Esophagus mucosa (tissue), 1 donor: ENCODE measurements at places on chromosomes 2 and 18. TPM values are rescaled to one million over a fixed set of nuclear protein-coding genes. Genes with fewer than 3 reads are reported as not detected.
A peak's percentile ranks its signal among the peaks of the same experiment; 100 is the strongest.

The RGPD8 gene
- total RNA-seq, result 3.5 TPM

The ZAP70 gene
- 0.76 TPM for total RNA-seq

The PLCD4 gene
- total RNA-seq, result 5.7 TPM

The SLC9A4 gene
- total RNA-seq, result 0.08 TPM

The TDRD15 gene
- not detected for total RNA-seq

The PLEKHH2 gene
- 1.6 TPM for total RNA-seq

The M1AP gene
- 1.6 TPM for total RNA-seq

The DNAH7 gene
- total RNA-seq, result 0.12 TPM

The FSHR gene
- not detected for total RNA-seq

The CCL20 gene
- 2.8 TPM for total RNA-seq

The MSTN gene
- total RNA-seq, result 0.08 TPM

The MYL12A gene
- total RNA-seq, result 241 TPM

The FRZB gene
- 0.32 TPM for total RNA-seq

The FIGLA gene
- total RNA-seq, result not detected

The FAM228B gene
- 5.7 TPM for total RNA-seq

DNA sequence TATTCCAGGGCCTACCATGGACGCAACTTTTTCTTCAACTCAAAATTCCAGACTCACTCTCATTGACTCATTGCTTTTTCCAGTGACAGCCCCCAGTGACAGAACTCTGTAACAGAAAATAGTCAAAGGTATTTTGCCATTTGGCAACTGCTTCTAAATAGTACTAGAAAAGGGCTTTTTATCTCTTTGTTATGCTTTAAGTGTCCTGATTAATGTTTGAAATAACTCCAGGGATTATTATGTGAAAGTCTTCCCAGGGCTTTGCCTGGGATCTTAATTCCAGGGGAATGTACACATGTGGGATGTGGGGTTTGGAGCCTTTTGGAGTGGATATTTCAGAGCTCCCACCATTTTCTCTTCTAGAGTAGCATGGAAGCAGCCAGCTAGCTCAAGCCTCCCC lies 198.8 kb downstream of the KCNS3 start:
- ATAC-seq, result no peak

GRCh38 chr18:69982417-69982816 lies 34.7 kb upstream of the CD226 start:
- no peak for ATAC-seq

- ATAC-seq, result no peak
These were observed 91.2 kb downstream of the POU3F3 start for GRCh38 chr2:104945121-104945520.

DNA sequence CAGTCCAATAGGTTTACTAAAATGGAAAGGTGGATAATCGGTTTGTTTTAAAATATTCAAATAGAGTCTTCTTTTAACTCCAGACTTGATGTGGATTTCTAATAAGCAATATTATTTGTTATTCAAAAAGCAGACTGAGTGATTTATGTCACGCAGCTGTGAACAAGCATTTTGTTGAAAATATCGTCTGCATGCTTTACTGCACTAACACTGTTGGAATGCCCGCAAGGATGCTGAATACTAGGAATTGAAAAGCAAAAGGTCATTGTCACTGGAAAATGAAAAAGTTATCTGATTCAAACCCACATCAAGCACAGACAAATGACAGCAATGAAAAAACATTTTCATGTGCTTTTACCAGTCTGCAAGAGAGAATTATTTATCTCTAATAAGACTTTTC lies 31.1 kb downstream of the CHN1 start:
- ATAC-seq, result no peak

GRCh38 chr2:170643346-170643745 lies 71.8 kb upstream of the SP5 start:
- peak; percentile 64 for ATAC-seq

GRCh38 chr2:204343685-204344084 lies 201.6 kb upstream of the PARD3B start:
- no peak for ATAC-seq

GRCh38 chr2:236238751-236239150 lies 25.5 kb downstream of the ASB18 start:
- no peak for ATAC-seq

DNA sequence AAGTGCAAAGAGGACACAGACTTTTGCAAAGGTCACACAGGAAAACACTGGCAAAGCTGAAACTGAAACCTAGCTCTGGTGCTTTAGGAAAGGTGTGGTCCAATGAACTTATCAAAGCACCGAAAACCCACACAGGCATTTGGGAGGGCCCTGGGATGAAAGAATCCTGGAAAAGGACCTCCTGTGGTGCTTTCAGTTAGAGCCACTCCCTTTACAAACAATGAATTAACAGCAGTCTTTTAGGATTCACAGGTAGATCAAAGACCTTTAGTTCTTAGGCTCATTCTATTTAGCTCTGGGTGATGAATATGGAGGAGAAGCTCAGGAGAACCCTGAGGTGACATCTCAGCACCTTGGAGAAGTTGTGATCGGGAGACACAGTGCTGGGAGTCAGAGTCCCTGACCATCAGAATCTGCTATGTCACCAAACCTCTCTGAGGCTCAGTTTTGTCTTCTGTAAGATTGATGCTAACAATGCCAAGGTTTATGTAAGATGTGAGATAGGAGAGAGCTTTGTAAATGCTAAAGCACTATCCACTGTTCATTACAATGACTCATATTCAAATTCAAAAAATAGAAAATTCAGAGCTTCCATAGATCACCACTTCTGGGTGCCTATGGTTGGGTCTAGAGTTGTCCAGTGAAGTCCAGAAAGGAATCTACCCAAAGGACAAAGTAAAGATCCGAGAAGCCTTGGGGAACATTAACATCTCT lies 39.3 kb downstream of the VSNL1 start:
- peak; percentile 78 for ATAC-seq

DNA sequence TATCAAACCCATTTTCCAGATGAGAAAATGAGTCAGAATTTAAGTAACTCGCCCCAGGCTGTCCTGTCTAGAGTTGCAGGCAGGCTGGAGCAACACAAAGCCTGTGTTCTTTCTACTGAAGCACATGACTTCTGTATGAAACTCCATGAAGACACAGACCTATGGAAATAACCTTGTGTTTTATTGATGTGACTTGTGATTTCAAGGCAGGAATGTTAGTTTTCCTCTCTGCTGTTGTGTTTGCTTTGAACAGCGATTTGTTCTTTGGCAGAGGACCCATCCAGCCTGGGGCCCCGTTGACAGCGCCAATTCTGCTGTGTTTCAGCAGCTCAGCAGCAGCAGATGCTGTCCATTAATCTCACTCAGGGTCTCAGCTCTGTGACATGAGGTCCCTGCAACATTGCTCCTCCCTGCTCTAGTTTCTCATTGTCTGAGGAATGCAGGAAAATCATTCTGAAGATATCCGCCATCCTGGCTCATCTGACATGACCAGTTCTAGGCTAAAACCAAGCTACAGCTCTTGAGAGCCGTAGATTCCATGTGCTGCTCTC lies 344.3 kb upstream of the RAB12 start:
- ATAC-seq, result no peak

DNA sequence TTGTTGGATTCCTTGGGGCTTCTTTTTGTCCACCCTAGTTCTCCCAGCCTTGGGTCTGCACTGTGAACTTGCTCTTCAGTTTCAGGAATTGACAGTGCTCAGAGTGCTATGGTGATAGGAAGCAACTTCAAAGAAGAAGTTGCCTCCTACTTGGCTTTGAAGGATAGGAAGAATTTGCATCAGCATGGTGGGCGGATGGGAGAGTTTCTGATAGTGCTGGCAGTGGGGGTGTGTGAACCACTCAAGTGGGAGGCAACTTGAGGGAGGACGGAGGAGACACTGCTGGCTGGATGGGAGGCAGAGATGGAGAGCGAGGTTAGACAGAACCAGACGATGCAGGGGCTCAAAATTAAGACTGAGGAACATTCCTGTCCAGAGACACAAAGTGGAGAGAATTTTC lies 164.4 kb upstream of the SKOR2 start:
- ATAC-seq, result no peak

- no peak for ATAC-seq
These were observed 370.4 kb downstream of the MTX2 start for GRCh38 chr2:176639671-176640070.

DNA sequence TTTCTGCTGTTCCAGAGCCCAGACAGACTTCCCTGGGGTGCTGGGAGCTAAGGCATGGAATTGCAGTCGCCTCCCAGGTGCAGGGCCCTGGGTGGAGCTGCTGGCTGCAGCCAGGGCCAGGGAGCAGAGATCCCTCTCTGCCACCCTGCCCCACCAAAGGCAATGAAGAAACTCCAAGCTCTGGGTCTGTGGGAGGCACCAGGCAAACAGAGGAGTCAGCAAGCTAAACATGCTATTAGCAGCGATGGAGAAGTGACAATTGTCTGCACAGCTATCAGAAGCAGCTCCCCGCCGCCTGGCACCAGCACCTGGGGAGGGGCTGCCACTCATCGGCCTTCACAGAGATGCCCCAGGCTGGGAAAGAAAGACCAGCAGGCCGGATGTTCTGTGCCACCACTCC lies 28.0 kb upstream of the COX5B start:
- no peak for ATAC-seq

- ATAC-seq, result no peak
These were observed 420.7 kb downstream of the METTL4 start for GRCh38 chr18:2150566-2150965.

GRCh38 chr18:9516437-9517064 lies 41.2 kb downstream of the RALBP1 start:
- ATAC-seq, result peak; percentile 62

GRCh38 chr2:61277756-61278155 lies 115.8 kb downstream of the C2orf74 start:
- no peak for ATAC-seq

DNA sequence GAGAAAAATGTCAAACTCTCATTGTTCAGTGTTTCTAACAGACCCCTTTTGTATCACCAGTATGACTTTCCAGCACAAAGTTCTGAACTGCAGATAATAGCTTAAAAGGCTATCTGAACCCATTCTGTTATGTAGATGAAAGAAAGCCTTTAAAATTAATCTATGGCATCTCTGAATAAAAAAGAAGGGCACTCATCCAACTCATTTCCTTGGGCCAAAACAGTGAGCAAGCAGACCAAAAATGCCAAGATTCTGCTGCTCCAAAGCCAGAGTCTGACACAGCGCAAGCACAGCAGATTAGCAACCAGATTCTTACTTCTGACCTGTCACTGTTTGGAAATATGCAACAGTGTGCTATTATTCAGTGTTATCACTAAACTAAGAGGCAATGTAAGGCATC lies 22.6 kb upstream of the ITGA6 start:
- no peak for ATAC-seq

- ATAC-seq, result no peak
These were observed 8.2 kb downstream of the TTC32 start for GRCh38 chr2:19893520-19894133.

- ATAC-seq, result no peak
These were observed 65.9 kb downstream of the MBP start for GRCh38 chr18:77066689-77067088.

GRCh38 chr2:64698668-64699444 lies 45.1 kb upstream of the SERTAD2 start:
- peak; percentile 67 for ATAC-seq

- ATAC-seq, result no peak
These were observed 276.8 kb downstream of the TSN start for GRCh38 chr2:122032264-122032645.

DNA sequence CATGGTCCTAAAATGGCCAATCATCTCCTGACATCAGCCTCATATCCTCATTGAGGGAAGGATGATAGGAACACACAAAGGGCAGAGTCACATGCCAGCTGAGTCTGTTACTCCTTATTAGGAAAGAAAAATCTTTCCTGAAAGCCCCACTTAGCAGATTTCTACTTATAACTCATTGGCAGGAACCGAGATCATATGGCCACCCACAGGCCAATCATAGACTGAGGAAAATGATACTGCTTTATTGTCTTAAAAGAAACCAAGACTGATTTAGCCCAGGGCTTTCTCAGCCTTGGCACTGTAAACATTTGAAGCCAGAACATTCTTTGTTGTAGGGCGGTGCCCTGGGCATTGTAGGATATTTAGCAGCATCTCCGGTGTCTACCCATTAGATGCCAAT lies 18.7 kb downstream of the GKN2 start:
- ATAC-seq, result no peak

- peak; percentile 35 for ATAC-seq
These were observed 74.0 kb upstream of the DSG1 start for GRCh38 chr18:31243740-31244512.

DNA sequence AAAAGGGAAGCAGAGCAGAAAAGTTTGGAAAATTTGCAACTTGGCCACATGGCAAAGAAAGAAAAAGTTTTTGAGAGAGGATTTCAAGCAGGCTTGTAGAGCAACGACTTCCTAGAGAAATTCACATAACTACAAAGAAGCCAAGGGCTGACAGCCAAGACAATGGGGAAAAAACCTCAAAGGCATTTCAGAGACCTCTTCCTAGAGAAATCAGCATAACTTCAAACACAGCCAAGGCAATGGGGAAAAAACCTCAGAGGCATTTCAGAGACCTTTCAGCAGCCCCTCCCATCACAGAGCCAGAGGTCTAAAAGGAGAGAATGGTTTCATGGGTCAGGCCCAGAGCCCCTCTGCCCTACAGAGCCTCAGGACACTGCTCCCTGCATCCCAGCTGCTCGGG lies 7.2 kb downstream of the ADI1 start:
- no peak for ATAC-seq

DNA sequence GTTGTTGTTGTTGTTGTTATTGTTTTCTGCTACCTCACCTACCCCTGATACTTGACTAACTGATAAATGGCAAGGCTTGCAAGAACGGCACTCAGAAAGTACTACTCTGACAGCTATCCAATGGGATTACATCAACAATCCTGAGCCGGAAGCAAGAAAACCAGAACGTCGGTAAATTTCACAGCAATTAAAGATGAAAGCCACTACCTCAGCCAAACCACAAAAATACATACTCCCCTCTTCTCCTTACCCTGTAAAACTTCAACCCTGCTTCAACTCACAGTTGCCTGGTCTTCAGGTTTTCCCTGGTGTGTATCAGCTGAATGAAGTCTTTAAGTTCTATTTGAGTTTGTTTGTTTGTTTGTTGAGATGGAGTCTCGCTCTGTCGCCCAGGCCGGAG lies 293.7 kb upstream of the RND3 start:
- ATAC-seq, result no peak

GRCh38 chr2:200454927-200455801 lies 54.7 kb downstream of the KCTD18 start:
- peak; percentile 41 for ATAC-seq

DNA sequence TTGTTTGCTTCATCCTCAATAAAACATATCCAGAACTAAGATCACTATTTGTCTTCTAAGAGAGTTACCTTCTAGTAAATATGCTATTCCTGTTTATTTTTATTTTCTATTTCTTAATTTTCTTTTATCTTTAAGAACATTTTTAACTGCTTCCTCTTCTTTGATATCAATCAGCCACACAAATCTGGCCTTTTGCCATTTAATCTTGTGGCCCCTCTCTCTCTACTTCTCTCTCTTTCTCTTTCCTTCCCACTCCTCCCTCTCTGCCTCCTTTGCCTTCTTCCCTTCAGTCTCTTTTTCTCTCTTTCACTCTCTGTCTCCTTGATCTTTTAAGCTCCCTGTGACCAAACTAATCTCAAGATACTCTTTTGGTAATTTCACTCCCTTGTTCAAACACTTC lies 108.4 kb downstream of the GRB14 start:
- ATAC-seq, result no peak

DNA sequence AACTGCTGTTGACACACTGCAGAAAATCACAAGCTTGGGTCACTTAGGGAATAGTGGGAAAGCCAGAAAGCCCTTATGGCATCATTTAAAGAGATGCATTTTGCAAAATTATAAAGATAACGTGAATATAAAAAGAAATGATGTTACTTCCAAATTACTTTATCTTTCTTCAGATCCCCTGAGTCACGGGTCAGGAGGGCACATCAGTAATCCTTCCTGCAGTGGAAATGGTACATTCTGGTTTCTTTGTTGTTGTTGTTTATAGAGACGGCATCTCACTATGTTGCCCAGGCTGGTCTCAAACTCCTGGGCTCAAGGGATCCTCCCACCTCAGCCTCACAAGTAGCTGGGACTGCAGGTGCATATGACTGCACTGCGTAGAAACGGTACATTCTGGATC lies 9.8 kb upstream of the EPG5 start:
- ATAC-seq, result no peak
